ENCODE measurements at places on chromosomes 4 and X.

- DNase-seq: no peak
These were observed 2412.8 kb downstream of the ARAP2 start for GRCh38 chr4:33831442-33832066.

GRCh38 chrX:131626681-131627296 lies 82.9 kb downstream of the OR13H1 start:
- no peak for DNase-seq

GRCh38 chrX:29690061-29690460 lies 525.3 kb upstream of the MAGEB2 start:
- DNase-seq: no peak

DNA sequence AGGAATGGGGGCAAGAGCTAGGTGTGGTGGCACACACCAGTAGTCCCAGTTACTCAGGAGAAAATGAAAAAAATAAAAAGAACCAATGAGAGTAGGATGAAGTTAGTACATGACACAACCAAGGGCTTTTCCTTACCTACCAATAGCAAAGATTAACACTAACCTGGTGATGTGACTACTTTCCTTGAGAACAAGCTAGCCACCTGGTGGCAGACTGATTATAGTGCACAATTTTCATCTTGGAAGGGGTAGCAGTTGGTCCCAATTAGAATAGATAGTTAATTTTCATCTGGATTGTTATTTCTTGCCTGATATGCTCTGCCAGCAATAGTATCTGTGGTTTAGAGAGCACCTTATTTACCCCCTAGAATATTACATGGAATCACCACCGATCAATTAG lies 1216.8 kb upstream of the PABPC4L start:
- DNase-seq: no peak

DNA sequence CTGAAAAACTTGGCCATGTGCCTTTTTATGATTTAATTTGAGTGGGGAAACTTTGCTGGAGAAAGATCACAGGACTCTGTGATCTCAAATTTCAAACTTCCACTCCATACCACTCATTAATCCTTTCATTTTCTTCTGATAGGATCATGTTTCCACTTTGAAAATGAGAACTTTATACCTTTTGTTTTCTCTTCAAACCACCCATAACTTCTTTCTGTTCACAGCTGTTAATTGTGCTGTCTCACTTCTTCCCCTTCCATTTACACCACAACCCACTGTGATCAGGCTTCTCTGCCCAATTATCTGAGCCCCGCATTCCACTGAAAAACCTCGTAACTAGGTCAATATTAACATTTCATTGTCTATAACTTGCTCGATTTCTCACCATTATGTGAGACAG lies 47.0 kb upstream of the ARSJ start:
- no peak for DNase-seq

GRCh38 chr4:90855111-90855510 lies 727.9 kb downstream of the CCSER1 start:
- DNase-seq: no peak

DNA sequence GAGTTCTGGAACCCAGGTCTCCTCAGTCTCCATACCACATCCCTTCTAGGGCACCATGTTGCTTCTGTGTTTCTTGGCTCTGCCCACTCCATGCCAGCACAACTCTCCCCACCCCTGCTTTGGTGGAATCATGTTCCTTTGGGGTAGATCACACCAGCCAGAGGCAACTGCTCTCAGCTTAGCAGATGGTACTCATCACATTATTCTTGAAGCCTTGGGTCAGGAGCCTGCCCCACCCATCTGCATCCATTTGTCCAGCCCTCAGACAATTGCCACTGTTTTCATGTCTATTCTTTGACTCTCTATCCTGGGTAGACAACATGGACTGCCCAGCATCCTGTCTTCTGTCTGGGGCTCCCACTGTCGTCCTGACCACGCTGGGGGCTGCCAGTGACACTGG lies 147.6 kb downstream of the PTTG2 start:
- no peak for DNase-seq

GRCh38 chr4:174252412-174252811 lies 31.1 kb downstream of the FBXO8 start:
- no peak for DNase-seq

DNA sequence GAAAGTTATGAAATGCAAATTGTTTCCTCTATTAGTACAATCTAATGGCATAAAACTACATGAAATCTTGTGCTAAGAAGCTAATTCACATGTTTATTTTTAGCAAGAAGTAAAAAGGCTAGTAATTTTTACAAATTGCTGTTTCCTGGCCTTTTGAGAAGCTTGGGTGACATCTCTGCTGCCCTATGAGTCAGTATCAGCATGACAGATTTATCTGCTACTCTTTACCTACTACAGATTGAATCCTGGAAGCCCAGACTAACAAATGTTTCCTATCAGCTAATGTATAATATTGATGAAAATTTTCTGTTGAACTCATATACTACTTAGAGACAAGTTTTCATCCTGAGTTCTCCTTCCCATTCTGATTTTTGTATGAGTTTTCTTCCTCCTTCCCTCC lies 232.4 kb downstream of the DCTD start:
- DNase-seq: no peak

- DNase-seq: no peak
These were observed 69.6 kb upstream of the C4orf50 start for GRCh38 chr4:6087669-6088341.

GRCh38 chrX:114800719-114801118 lies 216.7 kb downstream of the IL13RA2 start:
- DNase-seq: no peak

DNA sequence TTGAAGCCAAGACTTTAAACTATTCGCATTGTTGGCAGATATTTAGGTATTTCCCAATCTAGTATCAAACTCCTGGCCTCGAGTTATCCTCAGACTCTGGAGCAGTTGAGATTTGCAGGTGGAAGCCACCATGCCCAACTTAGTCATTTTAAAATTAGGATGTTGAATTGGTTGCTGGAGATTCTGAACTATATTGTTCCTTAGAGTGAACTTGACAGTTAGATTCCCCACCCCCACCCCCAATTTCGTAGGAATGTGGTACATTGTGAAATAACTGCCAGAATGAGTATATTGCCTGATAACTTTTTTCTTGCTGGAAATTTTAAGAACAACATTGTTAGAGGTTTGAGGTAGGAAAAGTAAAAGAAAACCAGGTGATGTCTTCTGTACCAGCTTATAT lies 2.3 kb downstream of the NOCT start:
- no peak for DNase-seq

DNA sequence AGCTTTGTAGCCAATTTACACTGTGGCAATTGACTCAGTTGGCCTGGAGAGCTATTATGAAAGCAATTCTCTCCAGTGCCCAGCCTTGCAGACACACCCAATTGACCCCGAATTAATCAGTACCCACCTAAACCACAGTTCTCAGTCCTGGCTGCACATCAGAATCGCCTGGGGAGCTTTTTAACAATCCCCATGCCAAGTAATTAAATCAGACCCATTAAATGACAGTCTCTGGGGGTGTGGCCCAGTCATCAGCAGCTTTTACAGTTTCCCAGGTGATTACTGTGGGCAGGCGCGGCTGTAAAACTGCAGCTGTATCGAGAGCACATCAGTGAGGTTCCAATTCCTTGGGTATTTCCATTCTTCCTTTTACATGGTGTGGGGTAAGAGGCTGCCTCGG lies 460.9 kb upstream of the FAT1 start:
- no peak for DNase-seq

DNA sequence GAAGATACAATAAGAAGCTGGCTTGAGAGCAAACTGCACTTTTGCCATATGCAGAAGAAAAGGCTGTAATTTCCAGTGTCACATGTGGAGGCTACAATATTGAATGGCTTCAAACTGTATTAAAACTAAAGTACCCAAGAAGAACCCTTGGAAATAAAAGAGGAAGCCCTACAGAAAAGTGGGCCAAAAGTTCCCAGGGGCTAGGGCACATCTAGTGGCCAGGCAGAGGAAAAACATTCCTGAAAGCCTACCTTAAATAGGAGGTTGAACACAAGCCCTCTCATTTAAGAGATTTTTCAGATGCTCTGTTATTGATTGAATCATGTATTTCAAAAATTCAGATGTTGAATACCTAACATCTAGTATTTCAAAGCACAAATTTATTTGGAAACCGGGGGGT lies 40.6 kb upstream of the PRDX4 start:
- no peak for DNase-seq

GRCh38 chr4:3762753-3763549 lies 3.2 kb upstream of the ADRA2C start:
- no peak for DNase-seq

DNA sequence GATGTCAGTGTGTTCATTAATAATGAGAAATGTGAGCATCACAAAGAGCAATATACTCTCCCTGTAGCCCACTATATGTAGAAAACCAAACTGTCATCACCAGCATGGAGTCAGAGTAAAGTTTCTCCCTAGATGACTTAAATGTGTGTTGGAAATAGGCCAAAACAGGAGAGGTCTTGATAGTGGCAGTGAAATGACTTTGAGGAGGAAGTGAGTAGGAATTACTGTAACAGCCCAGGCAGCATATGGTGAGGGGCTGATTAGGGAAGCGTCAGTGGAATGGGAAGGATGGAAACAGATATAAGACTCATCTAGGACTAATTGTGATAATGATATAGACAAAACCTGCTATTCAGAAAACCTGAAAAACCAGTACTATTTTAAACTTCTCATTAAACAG lies 83.9 kb downstream of the ATXN3L start:
- no peak for DNase-seq

All from NCI-H510A (cell line).